ENCODE measurements at places on chromosomes 5 and 9.

DNA sequence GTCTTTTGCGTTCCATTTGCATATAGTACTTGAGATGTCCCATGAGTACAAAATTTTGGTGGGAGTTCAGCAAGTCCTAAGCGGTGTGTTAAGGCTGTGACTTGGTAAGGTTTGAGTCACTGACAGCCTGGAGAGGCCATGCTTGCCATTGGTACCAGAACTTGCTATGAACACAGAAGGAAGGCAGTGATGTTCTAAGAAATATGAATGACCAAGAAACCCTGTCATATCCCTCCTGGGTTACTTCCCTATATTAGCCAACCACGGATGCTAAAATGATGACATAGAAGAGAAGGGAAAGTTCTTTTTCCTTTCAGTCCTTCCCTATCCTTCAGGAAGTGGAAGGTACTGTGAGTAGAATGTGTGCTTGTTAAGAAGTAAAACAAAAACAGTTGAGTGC, 136.7 kb downstream of the GCNT1 start:
- no peak for DNase-seq

DNA sequence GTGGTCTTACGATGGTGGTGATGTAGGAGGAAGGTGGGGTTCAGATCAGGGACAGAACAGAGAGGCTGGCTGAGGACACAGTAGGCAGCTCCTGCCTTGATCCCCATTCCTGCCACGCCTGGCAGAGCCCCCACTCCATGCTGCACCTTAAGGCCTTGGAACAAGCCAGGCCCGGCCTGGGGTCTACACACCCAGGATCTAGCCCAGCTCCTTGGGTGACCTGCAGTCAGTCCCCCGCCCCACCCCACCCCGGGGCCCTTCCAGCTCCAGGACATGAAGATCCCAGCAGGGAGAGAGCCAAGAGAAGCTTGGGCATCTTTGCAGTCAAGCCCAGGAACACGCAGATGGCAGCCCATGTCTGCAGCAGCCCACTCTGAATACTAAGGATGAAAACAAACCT, 34.7 kb downstream of the WHRN start:
- no peak for DNase-seq

DNA sequence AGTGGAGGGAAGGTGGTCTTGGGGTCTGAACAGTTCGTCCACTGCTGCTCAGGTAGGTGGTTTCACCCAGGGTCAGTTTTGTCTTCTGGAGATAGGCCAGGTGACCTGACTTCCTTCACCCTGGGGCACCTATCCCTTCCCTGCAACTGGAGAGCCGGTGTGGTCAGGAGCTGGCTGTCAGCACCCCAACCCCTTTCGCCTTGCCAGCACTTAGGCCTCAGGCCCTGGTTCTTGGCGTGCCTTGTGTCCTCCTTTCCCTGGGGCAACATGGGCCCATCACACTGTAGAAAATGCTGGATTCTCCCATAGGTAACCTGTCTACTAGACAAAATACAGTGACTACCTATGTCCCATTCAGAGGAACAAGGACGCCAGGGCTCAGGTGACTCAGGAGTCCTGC, 13.1 kb downstream of the PROP1 start:
- no peak for DNase-seq

DNA sequence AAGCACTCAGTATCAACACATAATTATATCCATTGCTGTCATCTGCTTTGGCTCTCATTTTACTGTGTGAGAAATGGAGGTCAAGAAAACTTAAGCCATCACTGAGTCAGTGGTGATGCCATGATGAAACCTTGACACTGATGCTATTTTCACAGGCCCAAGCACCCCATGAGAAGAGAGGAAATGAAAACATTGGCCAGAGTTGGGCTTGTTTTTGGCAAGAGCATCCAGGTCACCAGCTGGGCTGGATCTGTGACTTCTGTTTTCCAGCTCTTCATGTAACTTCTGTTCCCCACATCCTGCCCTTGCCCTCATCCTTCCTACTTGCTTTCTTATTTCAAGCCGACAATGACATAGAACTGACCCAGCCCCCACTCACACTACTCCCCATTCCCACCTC, 10.0 kb downstream of the LCP2 start:
- DNase-seq = peak; percentile 59

DNA sequence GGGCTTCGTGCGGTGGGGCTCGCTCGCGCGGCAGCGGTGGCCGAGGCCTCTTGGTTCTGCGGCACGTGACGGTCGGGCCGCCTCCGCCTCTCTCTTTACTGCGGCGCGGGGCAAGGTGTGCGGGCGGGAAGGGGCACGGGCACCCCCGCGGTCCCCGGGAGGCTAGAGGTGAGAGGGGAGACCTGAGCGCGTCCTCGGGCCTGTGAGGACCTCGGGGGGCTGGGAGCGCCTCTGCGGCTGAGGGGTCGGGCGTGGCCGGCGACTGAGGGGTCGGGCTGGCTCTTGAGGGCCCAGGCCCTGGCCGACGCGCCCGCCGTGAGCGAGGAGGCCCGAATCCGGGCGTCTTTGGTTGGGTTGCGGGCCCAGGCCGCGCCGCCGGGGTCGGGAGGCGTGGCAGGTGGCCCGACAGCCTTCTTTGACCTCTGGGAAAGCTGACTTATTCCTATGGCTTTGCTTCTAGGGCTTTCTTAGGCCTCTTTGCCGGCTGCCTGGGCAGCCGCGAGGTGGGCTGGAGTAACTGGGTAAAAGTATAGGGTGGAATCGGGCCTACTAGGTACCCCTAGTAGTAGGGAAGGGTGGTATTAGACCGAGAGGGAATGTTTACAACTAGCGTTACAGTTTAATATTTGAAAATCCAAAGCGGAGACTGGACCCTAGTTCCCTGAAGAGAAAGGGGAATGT, at the start of gene CANX:
Gene CANX (plus strand): TSS at position 33 of the 681 bp plus-strand sequence. CDS start 6,715 bp downstream, outside the sequence.
- DNase-seq = no peak

DNA sequence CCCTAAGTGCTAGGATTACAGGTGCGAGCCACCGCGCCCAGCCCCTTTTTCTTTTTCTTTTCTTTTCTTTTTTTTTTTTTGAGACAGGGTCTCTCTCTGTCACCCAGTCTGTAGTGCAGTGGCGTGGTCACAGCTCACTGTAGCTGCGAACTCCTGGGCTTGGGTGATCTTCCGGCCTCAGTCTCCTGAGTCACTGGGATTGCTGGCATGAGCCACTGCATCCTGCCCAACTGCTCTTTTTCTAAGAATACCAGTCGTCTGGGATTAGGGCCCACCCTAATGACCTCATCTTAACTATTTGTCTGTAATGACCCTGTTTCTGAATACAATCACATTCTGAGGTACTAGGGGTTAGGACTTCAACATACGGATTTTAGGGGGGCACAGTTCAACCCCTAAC, 34.1 kb upstream of the NANS start:
- peak; percentile 11 for DNase-seq

DNA sequence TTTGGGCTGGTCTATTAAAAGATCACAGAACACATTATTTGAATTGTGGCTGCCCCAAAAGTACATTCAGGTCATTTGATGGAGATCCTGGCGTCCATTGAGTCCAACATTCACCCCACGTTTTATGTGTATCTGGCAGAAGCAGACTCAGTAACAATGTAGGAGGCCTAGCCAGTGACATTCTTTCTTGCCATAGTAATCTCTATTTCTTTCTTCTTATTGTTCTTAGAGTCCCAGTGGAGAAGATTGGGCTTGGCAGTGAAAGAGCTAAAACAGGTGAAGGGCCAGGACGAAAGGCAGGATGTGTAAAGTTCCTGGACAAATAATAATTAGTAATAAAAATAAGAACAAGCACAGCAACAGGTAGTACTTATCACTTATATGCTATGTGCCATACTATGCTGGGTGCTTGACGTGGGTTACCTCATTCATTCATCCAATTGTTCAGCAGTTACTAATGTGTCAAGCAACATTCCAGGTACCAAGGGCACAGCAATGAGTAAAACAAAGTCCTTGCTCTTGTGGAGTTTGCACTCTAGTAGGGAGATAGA, 12.6 kb upstream of the ANKH start:
- DNase-seq = no peak

GRCh38 chr5:150000990-150001659, 586 bp downstream of the HMGXB3 start:
- DNase-seq = peak; percentile 74

GRCh38 chr9:37999588-38000189, 69.3 kb downstream of the SHB start:
- no peak for DNase-seq

DNA sequence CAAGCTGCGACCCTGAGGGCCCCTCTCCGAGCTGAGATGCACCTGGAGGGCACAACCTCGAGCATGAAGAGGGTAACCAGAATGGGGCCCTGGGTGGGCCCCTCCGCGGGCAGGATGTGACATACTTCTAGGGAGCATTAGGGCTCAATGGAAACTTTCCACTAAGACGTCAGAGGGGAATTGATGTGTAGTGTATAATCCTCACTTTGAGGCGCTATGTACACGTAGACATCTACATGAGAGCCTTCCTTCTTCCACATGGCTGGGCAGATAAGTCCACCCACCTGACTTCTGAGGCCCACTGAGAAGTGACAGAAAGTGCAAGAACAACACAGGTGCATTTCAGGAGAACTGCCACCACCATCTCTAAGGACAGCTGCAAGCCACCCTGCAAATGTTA, 61.0 kb downstream of the DAP start:
- no peak for DNase-seq

DNA sequence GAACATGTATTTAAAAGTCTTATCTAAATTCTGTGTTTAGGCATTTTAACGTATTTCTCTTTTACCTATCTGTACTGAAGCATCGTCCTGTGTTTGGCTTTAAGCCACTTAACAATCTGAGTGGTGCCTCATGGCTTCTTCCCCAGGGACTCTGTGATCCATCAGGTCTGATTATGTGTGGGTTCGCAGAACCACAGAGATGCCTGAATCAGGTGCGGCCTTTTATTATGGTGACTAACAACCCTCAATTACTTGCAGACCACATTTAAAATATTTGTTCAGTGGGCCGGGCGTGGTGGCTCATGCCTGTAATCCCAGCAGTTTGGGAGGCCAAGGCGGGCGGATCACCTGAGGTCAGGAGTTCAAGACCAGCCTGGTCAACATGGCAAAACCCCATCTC, 39.6 kb upstream of the SAP30L start:
- no peak for DNase-seq

- peak; percentile 82 for DNase-seq
These were observed 13.4 kb upstream of the TNIP1 start for GRCh38 chr5:151094030-151094851.

- no peak for DNase-seq
These were observed 68.8 kb downstream of the SLC44A1 start for GRCh38 chr9:105313238-105313637.

- DNase-seq = no peak
These were observed 1604.5 kb upstream of the NUDT12 start for GRCh38 chr5:105167092-105167491.

DNA sequence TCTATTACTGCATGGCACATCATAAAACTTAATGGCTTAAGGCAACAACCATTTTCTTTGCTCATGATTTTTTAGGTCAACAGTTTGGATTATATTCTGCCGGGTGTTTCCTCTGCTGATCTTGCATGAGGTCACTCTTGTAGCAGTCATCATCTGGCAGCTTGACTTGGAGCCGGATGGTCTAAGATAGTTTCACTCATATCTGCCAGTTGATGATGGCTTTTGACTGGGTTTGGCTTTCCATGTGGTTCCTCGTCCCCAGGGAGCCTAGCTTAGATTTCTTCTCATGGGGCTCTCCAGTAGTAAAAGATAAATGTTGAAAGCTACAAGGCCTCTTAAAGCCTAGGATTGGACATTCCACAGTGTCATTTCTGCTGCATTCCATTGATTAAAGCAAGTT, 27.4 kb downstream of the LNPEP start:
- no peak for DNase-seq

- no peak for DNase-seq
These were observed 16.3 kb upstream of the PITX1 start for GRCh38 chr5:135050244-135050767.

DNA sequence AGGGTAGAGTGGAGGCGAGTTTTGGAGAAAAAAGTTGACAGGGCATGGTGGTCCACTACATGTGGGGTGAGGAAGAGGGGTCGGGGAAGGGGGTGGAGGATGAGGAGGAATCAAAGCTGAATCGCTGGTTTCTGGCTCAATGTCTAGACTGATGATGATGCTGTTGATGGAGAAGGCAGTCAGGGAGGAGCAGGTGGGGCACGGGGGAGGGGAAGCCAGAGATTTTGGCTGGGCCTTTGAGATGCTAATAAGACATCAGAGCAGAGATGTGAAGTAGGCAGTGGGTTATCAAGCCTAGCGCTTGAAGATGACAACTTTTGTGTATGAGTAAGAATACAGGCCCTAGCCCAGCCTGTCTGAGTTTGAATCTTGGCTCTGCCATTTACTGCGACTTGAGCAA, 32.4 kb upstream of the TTC23L start:
- DNase-seq = no peak

GRCh38 chr9:133770076-133770777, 32.1 kb upstream of the SARDH start:
- peak; percentile 41 for DNase-seq

DNA sequence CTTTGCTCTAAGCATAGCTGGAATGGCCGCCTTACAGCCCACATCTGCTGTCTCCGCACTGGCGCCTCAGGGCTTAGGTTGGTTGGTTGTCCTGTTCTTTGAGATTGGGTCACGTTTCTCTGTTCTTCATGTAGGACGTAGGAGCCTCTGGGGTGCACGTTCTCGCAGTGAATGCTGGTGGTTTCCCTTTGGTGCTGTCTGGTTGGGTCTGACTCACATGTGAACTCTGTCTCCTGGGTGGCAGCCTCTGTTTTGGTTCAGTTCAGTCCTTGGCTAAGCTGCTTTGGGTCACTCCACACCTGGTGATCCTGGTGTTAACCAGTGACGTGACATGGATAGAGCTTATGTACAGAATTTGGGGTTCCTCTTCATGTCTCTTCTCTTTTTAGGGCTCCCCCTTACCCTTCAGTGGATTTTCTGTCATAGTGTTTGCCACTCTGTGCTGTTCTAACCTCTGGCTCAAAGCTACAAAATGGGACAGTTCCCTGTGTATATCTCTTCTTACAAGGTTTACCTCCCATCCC, 12.6 kb upstream of the LPCAT1 start:
- peak; percentile 82 for DNase-seq

- no peak for DNase-seq
These were observed 747.1 kb downstream of the CETN3 start for GRCh38 chr5:89662499-89662898.

DNA sequence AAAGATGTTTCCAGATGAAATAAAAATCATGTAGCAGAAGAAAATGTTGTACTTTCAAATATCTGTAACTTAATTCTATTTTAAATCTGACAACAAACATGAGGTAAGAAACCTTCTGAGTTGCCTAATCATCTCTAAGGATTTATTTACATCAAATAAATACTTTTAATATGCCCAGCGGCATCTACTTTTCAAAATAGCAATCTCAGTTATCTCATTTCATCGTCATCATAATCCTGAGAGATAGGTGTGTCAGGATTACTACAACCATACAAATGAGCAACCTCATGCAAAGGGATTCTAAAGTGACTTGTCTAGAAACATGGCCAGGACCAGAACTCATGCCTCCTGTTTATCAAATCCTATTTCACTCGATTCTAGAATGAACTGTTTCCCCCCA, 49.5 kb downstream of the DENND1A start:
- no peak for DNase-seq

- no peak for DNase-seq
These were observed 116.1 kb upstream of the BNC2 start for GRCh38 chr9:16986556-16986955.

- DNase-seq = no peak
These were observed 320.1 kb downstream of the ADGRV1 start for GRCh38 chr5:90878549-90879196.

Measured in activated CD8-positive, alpha-beta memory T cell treated with anti-CD3 and anti-CD28 coated beads for 24 hours (primary cell).